Hematopoietic multipotent progenitor cell treated with erythropoietin and hydrocortisone succinate and interleukin-3 and kit ligand, for 4 days (in vitro differentiated cells): ENCODE measurements at places on chromosomes 2 and 18.

DNA sequence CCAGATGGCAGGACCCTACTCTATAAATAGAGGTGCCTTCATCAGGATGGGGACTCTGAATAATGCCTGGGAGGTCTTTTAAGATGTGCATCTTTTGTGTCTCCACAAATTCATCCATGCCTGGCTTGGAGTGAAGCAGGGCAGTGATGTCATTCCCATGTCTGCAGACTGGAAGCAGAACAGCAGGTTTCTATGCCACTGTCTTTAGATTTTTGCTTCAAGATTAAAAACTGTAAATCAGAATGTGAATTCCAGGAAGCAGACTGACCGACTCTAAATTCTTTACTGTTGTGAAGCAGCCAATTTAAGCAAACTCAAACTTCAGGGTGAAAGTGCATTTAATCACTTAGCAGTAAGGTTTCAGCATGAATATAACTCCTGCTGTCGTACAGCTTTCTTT lies 159.3 kb downstream of the SCG2 start:
- DNase-seq = no peak

DNA sequence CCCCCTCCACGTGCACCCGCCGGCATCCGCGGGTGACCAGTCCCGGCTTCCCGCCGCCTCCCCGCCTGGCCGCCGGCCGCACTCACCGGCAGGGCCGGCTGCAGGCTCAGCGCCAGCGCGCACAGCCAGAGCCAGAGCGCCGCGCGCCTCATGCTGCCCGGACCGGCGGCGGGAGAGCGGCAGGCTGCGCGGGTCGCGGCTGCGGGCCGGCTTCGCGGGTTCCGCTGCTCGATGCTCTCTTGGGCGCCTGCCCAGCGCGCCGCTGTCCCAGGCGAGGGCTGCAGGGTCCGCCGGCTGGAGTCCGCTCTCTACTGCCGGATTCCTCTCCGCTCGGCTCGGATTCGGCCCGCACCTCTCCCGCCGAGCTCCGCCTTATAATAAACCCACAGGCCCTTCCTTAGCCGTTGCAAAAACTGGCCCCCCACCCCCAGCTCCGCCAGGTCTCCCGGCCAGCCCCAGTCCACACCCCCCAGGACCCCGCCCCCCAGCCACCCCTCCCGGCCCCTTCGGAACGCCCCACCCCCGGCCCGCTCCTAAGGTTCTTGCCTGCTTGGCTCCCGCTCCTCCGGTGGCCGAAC lies at the start of gene SDC1:
TSS of gene SDC1 (minus strand) at position 415 of the 578 bp plus-strand sequence. CDS start at position 152, 263 bp downstream.
- DNase-seq = peak; percentile 34

- no peak for DNase-seq
These were observed 715.1 kb upstream of the SLC8A1 start for GRCh38 chr2:41167014-41167413.

- DNase-seq = no peak
These were observed 270.1 kb downstream of the SETBP1 start for GRCh38 chr18:44950685-44951195.

- DNase-seq = peak; percentile 89
These were observed 173.1 kb upstream of the STON1 start for GRCh38 chr2:48356701-48357325.

GRCh38 chr2:206799083-206799482 lies 33.7 kb downstream of the FASTKD2 start:
- peak; percentile 87 for DNase-seq

DNA sequence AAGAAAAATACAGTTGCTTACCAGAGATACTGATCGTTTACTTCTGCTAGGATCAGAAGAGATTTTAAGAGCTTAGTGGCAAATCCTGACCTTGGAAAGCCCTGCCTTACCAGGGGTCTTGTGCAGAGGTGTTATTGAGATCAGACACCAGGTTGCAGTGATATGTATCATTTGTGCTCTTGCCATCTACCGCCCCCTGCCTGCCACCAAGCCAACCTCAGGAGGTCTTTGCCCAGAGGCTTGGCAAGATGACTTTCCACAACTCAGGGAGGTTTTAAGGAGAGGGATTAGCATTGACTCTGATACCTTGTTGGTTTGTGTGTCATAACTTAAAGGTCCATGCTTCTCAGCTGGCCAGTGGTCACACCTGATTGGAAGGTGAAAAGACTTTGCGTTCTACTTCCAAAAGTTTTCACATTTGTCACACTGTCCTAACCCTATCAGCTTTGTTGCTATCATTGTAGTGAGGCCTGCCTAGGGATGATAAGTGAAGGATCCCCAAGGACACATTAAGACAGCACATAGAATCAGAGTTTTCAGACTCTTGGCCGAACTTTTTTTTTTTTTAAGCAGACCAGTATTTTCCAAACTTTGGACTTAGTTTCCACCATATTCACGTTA lies 46.2 kb upstream of the MGAT5 start:
- peak; percentile 81 for DNase-seq

DNA sequence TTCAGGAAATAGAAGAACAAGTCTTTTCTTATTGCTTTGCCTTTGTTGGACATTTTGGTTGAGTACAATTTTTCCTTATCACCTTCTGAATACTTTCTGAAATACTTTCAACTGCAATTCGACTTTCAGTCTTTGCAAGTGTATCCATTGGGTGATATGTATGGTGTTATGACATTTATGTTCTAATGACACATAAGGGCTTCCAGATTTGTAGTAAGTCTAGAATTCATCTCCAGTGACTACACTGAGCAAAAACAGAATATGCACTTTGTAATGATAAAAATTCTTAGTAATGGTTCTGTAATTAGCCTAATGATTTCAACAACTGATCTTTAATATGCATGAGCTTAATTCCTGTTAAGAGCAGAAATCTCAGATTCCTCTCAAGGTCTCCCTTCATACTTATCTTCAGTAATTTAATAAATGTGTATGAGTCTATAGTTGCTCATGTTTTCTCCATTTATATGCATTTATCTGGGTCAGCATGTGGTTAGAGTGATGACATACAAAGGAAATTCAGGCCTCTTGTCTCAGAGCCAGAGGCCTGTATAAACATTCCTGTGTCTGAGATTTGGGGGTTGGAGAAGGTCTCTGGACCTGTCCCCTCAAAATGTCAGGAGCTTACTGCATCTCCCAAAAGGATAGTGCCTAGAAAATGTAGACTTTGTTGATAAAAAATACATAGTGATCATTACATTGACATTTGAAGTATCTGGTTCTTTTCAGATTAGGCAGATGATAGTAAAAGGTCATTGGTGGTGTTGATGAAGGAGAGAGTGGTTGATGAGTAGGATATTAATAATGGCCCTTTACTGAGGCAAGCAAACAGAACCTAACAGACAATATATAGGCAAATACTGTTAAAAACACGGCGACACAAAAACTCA lies 114.9 kb downstream of the QPCT start:
- no peak for DNase-seq

- no peak for DNase-seq
These were observed 39.9 kb upstream of the ELOA2 start for GRCh38 chr18:47075098-47075883.

- no peak for DNase-seq
These were observed 681 bp upstream of the NRP2 start for GRCh38 chr2:205681401-205682238.

DNA sequence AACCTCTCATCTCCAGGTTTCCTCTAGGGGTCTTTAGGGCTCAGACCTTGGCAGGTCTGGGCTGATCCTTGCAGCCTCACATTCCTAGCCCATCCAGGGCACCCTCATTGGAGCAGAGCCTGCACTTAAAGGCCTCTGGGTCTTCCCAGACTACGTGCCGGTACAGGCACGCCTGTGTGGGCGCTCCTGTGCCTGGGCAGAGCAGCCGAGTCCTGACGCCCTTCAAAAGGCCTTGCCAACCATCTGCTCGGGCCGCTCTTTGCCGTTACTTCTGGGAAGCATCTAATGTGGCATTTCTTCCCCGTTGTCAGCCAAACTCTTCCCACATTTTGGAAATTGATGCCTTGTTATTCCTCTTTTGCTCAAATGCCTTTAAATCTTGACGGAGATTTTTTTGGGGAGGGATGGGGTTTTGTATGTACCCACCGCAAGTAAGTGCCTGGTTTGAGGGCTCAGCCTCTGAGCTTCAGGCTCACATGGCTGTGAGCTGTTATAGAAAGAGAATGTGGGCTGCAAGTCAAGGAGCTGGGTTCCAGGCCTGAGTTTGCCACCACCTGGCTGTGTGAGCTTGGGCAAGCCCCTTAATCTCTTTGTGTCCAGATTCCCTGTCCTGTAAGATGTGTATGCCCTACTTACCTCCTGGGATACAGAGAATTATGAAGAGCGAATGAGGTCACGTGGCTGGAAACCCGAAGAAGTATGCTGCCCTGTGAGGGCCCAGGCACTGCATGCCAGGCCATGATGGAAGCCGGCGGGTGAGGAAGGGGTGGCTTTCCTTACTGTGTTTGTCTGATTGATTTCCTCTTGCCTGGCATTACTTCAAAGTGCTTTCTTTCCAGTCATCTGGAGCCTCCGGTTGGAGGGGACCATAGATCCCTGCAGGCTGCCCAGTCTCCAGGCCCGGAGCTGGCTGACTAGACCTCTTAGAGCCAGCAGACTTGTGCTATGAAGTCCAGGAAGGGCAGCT lies 20.6 kb downstream of the EHD3 start:
- no peak for DNase-seq

DNA sequence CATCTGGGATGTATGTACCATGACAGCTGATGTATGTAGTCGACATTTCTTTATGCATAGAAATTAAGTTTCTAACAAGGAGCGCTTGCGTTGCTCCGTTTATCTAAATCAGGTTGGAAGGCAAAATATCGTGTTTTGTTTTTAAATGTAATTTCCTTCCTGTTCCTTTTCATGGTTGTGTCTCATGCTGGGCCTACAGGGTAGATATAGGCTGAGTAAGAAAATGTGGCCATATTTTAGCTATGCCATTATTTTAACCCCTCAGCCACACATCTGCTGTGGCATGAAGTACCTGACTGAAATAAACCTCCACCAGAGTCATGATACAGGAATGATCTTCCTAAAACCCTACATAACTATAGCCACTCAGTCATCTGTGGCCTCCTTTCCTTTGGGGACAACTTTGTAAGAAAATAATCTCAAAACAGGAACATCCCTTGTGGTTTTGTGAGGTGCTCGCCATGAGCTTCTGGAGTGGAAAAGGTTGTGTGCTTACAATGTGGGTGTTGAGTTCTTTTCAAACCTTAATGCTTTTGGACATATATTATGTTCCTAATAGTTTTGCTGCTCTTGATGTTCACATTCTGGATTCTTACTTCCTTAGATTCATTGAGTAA lies 214.3 kb downstream of the FAM210A start:
- peak; percentile 52 for DNase-seq

DNA sequence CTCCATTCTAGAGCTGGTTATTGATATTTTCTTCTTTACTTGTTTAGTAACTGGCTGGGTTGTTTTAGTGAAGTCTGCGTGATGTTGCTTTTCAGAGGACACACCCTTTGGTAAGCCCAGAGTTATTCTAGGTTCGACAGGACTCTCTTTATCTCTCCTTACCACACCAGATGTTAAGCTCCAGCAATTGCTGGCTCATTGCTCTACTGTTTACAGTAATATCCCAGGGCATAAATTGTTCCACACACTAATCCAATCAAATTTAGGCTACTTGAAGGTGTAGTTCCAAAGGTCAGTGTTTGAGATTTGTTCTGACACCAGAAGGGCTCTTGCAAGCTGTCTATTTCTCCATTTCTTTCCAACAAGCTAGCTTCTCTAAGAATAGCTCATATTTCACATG lies 506.6 kb downstream of the NR4A2 start:
- peak; percentile 28 for DNase-seq

DNA sequence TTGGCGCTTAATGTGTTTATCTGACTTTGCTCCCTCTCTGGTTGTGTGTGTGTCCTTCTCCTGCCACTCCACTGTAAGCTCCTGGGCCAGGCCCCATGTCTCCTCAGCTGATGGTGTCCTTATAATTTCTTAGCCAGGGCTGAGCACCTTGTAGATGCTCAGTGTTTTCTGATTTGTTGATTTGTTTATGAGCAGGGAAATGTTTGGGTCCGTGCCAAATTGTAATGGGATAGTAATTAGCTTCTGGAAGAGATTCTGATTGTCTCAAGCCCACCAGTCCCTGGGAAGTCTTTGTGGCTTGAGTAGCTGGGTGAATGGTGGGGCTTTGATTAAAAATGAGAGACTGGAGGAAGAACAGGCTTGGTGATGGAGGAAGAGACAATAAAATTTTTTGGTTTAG lies 270.5 kb downstream of the MYCN start:
- no peak for DNase-seq

DNA sequence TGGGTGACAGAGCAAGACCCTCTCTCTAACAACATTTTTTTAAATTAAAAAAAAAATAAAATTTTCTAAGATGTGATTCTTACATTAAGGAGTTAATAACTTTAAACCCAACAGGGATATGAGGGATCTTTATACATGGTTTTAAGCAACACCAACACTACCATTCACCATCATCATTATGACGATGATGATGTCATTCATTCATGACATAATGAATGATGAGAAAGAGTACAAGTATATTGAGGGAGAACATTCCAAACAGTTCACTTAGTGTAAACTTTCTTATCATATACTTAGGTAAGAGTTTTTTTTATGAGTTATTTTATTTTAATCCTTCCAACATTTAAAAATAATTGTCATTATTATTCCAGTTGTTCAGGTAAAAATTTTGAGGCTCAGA lies 863.3 kb downstream of the DPP10 start:
- no peak for DNase-seq

DNA sequence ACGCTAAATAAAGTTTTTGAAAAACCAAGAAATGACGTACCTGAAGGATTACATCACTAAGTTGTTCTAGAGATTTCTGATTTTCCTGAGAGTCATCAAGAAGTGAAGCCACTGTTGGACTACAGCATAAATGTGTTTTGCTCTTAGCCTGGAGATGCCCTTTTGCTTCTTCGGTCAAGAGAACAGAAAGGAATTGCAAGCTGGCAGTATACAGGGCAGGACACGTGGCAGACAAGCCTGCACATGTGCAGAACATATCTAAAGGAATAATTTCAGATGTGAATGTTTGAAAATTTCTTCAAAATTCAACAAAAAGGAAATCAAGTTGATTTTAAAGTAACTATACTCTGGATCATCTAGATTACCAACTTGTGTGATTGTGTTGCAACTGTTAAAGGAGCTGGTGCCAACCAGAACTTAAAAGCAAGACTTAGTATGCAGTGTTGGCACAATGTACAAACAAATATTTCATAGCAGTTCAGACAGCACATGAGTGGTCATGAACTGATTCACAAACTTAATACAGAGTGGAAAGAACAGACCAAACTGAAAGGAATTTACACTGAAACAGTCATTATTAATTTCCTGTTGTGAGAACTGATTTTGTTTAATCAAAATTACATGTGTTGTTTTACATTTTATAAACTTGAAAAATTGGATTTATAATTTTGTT lies 100.4 kb upstream of the CD226 start:
- DNase-seq = no peak

- DNase-seq = no peak
These were observed 57.3 kb upstream of the TANK start for GRCh38 chr2:161102770-161103450.

DNA sequence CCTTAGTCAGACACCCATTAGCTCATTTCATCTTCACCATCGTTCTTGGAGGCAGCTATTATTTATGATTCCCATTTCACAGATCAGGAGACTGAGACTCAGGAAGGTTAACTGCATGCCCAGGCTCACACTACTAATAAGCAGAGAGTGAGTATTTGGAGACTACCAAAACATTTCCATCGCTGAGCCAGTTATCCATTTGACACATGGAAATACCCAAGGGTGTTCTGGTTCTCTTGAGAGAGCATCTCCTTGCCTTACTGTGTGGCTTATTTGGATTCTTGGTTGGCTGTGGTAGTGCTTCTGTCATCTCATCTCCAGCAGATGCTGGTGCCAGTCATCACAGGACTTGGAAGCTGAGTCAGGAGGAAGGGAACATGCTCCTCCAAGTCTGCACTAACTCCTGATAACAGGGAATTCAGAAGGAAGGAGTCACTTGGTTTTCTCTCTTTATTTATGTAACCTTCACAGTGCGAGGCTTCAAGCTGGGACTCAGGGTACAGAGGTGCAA lies 55.2 kb downstream of the RASGRP3 start:
- no peak for DNase-seq

GRCh38 chr2:38947241-38948239 lies 57.9 kb downstream of the ARHGEF33 start:
- DNase-seq = peak; percentile 93
